ENCODE measurements at places on chromosomes 11 and 22.

- no peak for DNase-seq
Observed at GRCh38 chr11:35427071-35427470, 7.7 kb upstream of the SLC1A2 start.

- DNase-seq = no peak
Observed at GRCh38 chr11:77377734-77378133, 76.2 kb upstream of the GDPD4 start.

DNA sequence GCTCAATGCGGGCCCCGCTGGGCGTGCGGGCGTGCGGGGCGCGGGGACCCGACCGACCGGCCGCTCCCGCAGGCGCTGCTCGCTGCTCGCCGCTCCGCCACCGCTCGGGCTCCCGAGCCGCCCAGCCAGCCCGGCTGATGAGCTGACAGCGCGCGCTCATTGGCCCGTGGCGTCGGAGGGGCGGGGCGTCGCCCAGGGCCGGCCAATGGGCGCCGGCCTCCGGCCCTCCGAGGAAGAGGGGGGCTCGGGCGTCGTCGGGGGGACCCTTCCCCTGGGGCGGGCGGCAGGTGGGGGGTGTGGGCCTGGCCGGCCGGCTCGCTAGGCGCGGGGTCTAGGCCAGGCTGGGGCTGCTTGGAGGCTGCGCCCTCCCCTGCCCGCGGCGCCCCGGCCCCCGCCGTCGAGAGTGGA is at the start of gene SCUBE1:
Gene SCUBE1 (minus strand): TSS at position 111 of the 408 bp plus-strand sequence. CDS start 111 bp downstream, outside the sequence.
- DNase-seq = no peak

DNA sequence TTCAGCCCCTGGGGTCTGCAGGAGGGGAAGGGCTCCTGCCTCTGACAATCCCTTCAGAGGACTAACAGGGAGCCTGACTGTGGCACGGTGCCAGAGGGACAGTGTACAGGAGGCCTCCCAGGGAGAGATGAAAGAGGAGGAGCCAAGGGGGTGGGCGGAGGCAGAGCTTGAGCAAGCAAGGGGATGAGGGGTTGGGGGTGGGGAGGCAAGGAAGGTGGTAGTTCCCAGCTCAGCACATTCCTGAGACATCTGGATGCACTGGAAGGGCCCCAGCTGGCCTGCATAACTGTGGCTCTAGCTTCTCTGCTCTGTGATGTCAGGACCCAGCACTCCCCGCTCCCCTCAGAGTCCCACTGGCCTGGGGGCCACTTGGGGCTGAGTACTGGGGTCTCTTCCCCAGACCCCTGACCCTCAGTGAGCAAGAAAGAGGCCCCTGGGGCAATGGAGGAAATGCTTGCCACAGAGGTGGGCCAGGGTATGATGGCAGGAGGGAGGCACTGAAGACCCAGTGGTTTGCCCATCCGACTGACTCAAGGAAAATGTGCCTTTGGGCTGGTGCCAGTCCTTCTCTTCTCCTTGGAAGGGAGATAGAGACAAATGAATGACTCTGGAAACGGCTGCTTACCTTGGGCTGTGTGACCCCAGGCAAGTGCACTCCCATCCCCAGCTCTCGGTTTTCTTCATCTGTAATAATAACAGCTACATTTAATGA is 13.3 kb downstream of the CREB3L1 start:
- no peak for DNase-seq

GRCh38 chr11:72568861-72569260 is 105.4 kb downstream of the PDE2A start:
- no peak for DNase-seq

DNA sequence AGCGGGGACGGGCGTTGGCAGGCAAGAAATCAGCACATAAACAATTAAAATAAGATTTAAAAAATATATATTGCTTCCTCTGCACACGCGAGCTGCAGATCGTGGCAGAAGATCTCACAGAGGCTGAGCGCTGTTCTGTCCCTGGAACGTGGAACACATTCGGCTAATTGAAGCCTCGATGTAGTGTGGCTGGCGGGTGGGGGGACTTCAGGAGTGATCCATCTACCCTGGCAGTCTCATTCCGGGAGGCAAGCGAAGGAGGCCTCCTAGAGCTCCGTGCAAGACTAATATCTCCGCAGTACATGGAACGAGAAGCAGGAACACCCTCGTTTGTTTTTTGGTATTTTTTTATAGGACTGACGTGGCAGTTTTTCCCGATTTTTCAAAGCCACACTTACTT is 402.4 kb downstream of the MN1 start:
- no peak for DNase-seq

- no peak for DNase-seq
Observed at GRCh38 chr11:35352077-35352888, 67.1 kb downstream of the SLC1A2 start.

GRCh38 chr11:40573254-40573891 is 886.1 kb downstream of the LRRC4C start:
- no peak for DNase-seq

DNA sequence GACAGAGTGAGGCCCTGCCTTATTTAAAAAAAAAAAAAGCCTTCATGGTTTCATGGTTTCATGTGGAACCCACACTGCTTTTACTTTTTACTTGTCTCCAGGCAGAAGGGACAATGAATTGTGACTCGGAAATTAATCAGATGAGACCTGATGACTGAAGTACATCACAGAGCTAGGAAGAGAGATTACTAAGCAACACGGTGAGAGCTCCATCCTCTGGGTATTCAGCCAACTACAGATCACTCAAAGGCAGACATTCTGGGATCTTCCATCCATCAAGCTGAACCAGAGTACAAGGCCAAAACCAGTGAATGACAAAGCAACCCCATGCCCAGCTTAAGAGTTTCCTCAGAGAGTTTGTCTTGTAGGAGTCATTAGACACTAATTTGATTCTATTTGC is 433.2 kb downstream of the SOX6 start:
- no peak for DNase-seq

GRCh38 chr11:65183201-65183891 is 1.6 kb downstream of the CAPN1 start:
- DNase-seq = no peak

GRCh38 chr11:29773656-29774264 is 243.1 kb downstream of the KCNA4 start:
- DNase-seq = no peak

GRCh38 chr22:49779853-49780697 is 47.6 kb downstream of the BRD1 start:
- no peak for DNase-seq

GRCh38 chr11:44145011-44145775 is 49.7 kb downstream of the EXT2 start:
- no peak for DNase-seq

GRCh38 chr11:34621876-34622275 is 983 bp downstream of the EHF start:
- no peak for DNase-seq

- no peak for DNase-seq
Observed at GRCh38 chr11:120710354-120711131, 199.0 kb downstream of the GRIK4 start.

DNA sequence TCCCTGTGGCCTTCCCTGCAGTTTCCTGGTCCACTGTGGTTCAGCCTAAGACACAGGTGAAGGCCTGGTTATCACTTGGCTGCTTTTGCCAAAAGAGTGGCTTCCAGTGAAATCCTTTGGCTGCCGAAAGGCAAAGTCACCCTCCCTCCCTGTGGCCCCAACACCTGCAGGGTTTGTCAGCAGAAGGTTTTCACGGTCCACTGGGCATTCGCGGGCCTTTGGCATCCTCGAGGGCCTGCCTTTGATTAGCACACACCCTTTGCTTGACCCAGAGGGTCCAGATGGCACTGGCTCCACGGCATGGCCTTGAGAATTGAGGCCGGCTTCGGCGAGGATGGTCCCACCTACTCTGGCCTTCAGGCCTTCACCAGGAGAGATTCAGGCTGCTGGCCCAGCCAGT is 35.3 kb downstream of the RTN4R start:
- DNase-seq = no peak

DNA sequence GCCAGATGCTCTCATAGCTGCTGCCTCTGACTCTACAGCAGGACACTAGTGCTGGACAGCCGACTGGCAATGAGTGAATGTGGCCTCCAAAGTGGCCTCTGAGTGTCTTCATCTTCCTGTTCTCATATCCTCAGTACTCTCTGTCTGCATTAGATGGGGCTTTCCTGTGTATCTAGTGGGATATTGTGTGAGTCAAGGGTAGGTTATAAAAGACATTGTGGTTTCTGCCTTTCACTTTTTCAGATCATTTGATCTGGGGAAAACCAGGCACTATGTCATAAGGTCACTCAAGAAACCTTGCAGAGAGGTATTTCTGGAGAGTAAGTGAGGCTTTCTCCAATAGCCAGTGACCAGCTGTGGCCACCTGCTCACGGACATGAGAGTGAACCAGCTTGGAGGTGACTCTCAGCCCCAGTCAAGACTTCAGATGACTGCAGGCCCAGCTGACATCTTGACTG is 333.6 kb upstream of the NCAM1 start:
- peak; percentile 43 for DNase-seq

- DNase-seq = no peak
Observed at GRCh38 chr11:76415073-76415472, 29.7 kb upstream of the EMSY start.

DNA sequence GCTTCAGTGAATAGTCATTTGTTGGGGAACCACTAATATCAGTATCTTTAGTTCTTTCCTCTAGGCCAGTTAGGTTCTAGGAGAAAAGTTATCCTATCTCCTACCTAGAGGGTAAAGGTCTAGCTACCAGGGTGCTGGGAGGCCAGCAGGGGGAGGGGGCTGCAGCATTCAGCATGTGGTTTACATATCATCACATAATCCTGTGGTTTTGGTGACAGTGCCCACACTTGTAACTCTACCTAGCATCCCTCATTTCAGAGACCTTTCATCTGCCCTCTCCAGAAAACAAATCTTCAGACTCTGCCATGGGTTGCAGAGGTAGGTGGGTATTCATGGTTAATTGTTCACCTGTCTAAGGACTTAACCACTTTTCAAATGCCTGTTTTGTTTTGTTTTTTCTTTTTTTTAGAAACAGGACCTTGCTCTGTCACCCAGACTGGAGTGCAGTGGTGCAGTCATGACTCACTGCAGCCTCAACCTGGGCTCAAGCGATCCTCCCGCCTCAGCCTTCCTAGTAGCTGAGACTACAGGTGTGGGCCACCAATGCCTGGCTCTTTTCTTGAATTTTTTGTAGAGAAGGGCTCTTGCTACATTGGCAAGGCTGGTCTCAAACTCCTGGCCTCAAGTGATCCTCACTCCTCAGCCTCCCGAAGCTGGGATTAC is 146.8 kb downstream of the ENTHD1 start:
- DNase-seq = no peak

DNA sequence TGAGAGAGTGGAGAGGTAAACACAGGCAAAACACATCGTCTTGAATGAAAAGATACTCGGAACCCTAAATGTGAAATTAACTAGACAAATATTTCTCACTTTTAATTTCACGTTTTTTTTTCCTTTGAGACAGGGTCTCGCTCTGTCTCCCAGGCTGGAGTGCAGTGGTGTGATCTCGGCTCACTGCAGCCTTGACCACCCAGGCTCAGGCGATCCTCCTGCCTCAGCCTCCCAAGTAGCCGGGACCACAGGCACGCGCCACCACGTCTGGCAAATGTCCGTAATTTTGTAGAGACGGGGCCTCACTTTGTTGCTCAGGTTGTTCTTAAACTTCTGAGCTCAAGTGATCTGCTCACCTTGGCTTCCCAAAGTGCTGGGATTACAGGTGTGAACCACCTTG is 7.4 kb upstream of the SHANK3 start:
- no peak for DNase-seq

DNA sequence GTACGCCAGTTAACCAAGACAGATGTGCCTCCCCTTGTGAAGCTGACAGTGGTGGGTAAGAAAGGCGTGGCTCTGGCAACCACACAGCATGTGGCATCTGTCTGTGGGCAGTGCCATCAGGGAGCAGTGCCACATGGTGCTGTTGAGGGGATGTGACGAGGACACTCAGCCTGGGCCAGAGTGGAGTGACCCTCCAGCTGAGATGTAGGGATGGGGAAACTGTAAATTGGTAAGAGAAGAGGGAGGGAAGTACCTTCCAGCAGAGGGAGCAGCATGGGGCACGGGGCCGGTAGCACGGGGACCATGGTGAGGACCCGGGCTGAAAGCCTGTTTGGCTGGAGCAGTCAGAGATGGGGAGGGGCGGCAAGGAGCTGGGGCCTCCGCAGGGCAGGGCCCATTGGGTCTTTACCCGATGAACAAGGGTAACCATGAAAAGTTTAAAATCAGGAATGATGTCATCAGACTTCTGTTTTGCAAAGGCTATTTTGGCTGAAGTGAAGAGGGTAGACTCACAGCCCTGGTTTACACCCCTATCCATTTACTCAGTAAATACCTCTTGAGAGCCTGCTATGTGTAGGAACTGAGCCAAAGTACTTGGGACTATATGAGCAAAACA is 10.4 kb downstream of the TMPRSS6 start:
- DNase-seq = no peak

DNA sequence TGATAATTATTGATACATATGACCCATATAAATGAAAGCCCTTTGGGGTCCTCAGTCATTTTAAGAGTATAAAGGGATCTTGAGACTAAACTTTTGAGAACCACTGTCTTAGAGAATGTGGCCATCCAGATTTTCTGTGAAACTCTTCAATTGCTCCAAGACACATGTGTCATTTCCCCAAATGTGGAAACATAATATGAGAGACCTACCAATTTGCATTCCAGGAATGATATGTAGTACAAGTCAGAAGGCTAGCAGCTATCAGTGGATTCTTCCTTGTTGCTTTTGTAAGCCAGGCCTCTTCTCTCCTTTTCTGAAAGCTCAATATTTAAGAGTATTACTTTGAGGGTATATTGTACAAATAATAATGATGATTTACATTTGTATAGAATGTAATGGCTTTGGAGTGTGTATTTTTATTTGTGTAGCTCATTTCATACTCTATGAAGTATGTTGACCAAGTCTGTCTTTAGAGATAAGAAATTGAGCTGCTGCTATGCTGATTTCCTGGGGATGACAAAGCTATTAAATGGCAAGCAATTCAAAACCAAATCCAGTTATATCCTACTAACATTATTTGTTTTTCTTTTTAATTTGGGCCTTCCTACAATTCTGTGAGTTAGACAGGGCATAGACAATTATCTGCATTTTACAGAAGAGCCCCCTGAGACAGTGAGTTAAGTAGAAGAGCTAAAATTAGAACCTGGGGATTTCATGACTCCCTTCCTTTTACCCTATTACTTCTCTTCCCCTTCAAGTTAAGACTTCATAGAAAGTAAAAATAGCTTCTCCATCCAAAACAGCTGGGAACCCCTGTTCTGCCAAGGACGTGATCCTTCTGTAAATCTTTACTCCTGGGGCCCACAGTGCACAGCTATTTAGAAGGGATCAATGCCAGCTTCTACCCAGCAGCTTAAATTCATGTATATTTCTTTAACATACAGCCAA is 131.9 kb downstream of the WNT11 start:
- DNase-seq = no peak
